ENCODE measurements at places on chromosomes 4 and X.

GRCh38 chr4:77454858-77455257 lies 150.8 kb upstream of the CXCL13 start:
- DNase-seq: no peak

GRCh38 chr4:176307666-176307930 lies 12.2 kb upstream of the SPCS3 start:
- no peak for DNase-seq

DNA sequence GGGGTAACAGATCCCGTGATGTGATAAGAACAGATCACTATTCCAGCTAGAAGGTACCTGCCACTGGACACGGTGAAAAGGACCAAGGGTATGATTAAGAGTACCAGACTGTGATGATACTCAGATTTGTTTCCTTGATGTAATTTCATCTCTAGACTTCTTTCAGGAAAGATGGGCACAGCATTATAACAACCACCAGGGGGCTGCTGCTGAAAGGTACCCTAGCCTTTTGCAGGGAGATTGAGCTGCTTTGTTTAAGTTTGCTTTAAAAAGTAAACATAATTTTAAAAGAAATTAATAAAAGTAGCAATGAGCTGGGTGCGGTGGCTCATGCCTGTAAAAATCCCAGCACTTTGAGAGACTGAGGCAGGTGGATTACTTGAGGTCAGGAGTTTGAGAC lies 145.4 kb downstream of the EMCN start:
- DNase-seq: no peak

- DNase-seq: no peak
Observed at GRCh38 chrX:49106930-49107329, 16.6 kb downstream of the GPKOW start.

GRCh38 chr4:101695176-101695575 lies 95.4 kb upstream of the BANK1 start:
- DNase-seq: no peak

DNA sequence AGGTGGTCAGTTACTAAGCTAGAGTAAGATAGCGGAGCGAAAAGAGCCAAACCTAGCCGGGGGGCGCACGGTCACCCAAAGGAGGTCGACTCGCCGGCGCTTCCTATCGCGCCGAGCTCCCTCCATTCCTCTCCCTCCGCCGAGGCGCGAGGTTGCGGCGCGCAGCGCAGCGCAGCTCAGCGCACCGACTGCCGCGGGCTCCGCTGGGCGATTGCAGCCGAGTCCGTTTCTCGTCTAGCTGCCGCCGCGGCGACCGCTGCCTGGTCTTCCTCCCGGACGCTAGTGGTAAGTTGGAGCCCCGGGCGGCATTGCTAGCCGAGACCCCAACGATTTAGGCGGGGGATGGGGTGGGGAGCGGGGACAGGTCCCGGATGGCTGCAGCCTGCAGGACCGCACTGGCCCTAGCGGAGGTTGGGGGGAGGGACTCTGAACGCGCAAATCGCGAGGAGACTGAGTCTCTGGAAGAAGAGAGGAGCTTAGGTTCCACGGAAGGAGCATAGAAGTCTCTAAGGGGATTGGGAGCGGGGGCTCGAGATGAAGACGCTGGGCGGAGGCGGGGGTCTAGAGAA lies 573 bp downstream of the HTR2C start:
- no peak for DNase-seq

GRCh38 chrX:104988038-104988437 lies 232.5 kb downstream of the TEX13A start:
- no peak for DNase-seq

DNA sequence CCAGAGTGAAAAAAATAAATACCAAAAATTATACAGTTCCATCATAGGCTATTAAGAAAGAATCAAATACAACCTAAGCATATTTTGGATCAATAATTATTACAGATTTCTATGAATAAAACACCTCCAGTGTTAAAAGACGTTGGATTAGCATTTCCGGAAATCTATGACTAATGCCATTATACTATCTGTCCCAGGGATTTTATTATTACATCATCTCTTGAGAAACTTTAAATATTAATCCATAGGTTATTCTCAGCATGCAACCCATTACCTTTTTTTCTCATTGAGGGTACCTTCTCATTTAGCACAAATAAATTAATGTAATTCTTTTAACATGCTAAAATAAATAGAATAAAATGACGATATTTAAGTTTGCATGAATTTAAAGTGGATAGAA lies 44.6 kb downstream of the CXorf58 start:
- DNase-seq: no peak

DNA sequence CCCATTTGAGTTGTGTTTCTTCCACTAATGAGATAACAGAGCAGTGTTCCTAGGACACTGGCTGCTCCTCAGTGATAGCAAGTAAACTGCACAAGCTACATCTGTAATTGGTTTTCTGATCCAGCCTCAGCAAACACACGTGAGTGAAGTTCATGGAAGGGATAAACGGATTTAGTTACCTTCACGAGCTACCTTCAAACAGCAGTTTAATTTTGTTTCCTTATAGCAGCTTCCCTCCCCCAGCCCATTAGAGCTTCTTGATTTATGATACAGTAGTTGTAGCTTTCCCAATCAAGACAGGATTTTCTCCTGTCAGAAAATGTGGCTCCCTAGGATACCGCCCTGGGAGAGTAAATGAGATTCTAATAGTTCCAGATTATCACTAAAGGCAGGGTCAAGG lies 634.2 kb upstream of the FAT1 start:
- DNase-seq: no peak

DNA sequence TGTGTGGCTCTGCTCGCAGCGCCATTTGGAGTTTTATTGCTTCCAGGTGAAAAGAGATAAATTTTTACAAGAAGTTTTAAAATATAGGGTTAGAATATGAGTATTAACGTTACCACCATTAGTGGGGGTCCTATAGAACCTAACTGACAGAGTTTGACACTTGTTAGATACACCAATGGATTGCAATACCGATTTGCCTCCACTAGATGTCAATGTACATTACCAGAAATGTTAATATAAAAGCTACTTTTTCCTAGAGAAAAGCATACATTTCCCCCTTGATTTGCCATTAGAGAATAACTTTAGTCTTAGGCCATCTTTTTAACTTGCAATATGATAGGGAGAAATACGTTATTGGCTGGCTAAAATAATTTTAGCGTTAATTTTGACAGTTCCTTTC lies 108.4 kb downstream of the LINC00632 start:
- DNase-seq: no peak

GRCh38 chrX:118220509-118220908 lies 103.9 kb upstream of the KLHL13 start:
- no peak for DNase-seq

DNA sequence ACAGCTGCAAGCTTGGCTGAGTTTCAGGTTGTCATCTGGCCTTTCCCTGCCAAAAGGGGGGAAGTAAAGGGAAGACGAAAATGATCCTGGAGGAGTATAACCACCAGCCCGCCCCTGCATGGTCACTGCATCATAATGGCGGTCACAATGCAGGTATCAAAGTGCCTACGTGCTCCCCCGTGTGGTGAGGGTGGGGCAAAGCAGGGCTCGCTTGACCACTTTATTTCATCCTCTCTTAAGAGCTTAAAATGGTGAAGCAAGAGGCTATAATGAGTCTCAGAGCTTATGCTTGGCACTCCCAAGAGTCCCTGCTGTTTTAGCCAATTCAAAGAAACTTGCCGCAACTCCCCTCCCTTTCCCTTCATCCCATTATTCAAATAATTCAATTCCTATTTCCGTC lies 105.6 kb downstream of the APOOL start:
- no peak for DNase-seq

- DNase-seq: no peak
Observed at GRCh38 chr4:35105486-35105885, 1138.8 kb downstream of the ARAP2 start.

DNA sequence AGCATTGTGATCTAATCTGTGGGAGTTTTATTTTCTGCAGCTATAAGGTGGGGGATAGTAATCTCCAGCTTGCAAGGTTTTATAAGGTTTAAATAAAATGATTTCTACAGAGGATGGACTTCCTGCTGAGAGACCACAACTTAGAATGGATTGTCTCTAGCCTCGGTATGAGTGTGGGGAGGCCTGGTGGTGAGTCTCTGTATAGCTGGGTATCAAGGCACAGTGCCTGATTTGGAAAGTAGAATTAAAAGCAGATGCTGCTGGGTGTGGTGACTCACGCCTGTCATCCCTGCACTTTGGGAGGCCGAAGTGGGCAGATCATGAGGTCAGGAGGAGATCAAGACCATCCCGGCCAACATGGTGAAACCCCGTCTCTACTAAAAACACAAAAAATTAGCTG lies 162.0 kb upstream of the GATB start:
- no peak for DNase-seq

GRCh38 chr4:8848507-8849265 lies 23.0 kb downstream of the HMX1 start:
- no peak for DNase-seq

DNA sequence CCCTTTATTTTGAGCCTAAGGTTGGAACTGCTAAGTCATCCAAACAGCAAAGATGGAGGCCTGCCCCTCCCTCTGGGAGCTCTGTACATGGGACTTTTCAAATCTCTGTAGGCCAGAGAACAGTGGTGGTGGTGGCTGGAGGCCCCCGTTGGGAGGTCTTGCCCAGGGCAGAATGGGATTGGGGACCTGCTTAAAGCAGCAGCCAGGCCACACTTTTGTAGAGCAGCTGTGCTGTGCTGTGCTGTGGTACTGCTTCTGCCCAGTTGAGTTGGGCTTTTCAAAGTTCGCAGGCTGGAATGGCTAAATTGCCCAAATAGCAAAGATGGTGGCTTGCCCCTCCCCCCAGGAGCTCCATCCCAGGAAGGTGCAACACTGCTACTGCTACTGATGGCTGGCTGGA lies 147.5 kb upstream of the TACR3 start:
- DNase-seq: no peak

GRCh38 chr4:124666496-124666895 lies 46.0 kb downstream of the ANKRD50 start:
- no peak for DNase-seq

DNA sequence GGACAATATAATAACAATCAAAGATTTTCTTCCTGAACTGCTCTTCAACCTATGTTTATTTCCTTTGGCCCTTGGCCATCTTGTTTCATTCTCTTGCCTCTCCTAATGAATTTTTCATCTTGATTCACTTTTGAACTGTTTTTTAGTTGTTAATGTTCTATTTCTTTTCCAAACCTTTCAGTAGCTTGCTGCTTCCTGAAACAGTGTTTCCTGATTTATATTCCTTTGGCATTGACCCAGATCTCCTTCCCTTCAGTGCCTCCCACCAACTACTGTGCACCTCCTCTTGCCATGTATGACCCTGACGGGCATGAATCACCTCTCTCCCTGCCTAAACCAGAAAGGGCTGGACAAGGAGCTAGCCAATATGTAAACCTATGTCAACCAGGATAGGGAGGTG lies 25.6 kb upstream of the SPP1 start:
- no peak for DNase-seq

GRCh38 chr4:22500128-22500611 lies 15.7 kb downstream of the ADGRA3 start:
- DNase-seq: no peak

GRCh38 chr4:59248313-59248712 lies 1951.8 kb upstream of the ADGRL3 start:
- no peak for DNase-seq

DNA sequence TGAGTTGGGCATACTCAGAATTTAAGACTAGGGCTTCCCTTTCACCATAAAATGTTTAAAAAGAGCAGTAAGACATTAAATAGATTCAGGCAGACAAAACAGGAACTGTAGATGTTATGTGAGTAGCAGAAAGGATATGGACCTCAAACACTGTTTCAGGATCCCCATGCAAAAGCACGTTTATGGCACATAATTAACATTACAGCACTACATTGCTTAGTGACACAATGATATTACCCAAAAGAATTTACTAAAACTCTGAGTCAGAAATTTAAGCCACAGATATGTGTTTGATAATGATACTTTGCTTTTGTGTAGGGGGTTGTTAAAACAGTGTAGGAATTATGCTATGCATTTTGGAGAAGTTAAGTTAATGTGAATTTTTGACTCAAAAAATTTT lies 266.3 kb downstream of the PDGFC start:
- no peak for DNase-seq

- DNase-seq: no peak
Observed at GRCh38 chr4:59712470-59712869, 1487.7 kb upstream of the ADGRL3 start.

DNA sequence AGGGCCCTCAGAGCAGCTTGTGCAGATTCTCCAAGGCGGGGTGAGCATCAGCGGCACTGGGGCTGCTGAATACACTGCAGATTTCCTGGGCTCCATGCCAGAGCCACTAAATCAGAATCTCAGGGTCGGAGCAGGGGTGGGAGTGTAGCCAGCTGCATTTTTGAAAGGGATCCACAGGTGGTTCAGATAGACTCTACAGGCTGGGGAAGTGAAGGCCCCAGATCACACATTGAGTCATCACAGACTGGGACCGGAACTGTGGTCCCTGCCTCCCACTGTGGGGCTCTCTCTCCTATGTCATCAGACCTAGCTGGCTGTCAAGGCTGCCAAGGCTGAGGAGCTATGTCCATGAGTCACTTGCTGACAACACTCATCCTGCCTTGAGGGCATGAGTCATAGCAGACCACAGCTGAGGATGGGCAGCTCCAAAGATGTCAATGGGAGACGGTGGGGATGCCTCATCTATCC lies 162.3 kb upstream of the MAMLD1 start:
- DNase-seq: no peak

DNA sequence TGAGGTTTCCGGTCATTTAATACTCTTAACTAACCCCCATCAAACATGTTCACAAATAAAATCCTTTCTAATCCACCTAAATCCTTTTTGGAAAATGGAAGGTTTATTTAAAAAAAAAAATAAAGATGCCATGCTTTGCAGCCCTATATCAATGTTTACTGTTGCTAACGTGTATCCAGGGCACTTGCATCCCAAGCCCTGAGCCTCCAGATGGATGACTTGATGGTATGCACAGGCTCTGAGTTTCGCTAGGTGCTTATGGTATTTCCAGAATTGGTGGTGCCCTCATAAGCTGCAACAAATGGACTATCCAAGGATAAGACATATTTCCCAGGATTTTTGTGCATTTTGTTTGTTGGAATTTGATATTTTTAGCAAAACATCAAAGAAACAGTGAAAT lies 257.7 kb downstream of the PRDM5 start:
- DNase-seq: no peak

DNA sequence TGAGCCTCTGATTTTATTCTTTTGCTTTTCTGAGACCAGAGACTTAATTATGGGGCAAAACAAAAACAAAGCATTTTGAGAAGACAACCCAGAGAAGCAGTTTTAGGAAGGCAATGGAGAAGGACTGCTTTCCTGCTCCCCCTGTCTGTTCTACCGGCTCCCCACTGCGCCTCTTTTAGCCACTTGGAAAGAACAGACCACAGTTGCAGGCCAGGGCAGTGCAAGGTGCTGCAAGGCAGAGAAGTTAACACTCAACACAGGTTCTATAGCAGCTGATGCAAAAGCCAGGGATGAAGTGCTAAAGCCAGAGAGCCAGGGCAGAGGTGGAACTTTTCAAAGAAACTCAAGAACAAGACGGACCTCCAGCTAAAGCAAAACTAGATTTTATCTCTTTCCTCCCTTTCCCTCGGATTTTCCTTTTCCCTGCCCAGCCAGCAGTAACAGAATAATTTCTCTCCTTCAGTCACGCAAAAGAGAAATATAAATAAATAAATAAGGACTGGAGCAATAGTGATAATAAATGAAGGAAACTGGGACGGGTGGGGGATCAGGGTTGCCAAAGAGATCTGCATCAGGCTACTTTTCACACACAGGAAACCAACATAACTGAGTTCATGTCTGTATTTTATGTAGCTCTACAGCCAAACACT lies 10.4 kb downstream of the SH3RF1 start:
- no peak for DNase-seq

GRCh38 chr4:99013402-99013843 lies 17.9 kb downstream of the METAP1 start:
- DNase-seq: no peak

- no peak for DNase-seq
Observed at GRCh38 chrX:30302956-30303355, 6.2 kb downstream of the NR0B1 start.

All from stimulated activated CD4-positive, alpha-beta T cell treated with anti-CD3 and anti-CD28 coated beads, Interleukin-15, amount 100 ng/mL, for 1 hour (primary cell).